ENCODE measurements at places on chromosomes 2 and 18. TPM values are rescaled to one million over a fixed set of nuclear protein-coding genes. Genes with fewer than 3 reads are reported as not detected.

- H3K36me3 ChIP-seq = no peaks in the 10 kb centered on the region
- no peaks in the 10 kb centered on the region for H3K4me1 ChIP-seq
- H3K27me3 ChIP-seq = peaks cover 13% of the 10 kb centered on the region
These were observed at the start of gene DSC2 for GRCh38 chr18:31102025-31102684. TSS of gene DSC2 (minus strand) at chr18:31102421. CDS start at chr18:31101971, 450 bp downstream.

DNA sequence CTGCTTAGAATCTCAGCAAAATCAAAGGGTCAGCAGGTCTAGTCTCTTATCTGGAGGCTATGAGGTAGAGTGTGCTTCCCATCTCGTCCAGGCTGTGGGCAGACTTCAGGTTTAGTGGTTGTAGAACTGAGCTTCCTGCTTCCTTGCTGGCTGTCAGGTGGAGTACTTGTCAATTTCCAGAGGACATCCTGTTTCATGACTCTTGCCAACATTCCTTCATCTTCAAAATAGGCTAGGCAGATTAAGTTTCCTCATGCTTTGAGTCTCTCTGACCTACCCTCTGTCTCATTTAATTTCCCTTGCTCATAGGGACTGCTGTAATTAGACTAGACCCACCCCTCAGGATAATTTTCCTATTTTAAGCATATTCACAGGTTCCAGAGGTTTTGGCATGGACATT, 562.6 kb downstream of the SPAG16 start:
- no peaks in the 10 kb centered on the region for H3K27me3 ChIP-seq
- no peaks in the 10 kb centered on the region for H3K36me3 ChIP-seq
- H3K4me1 ChIP-seq = 0 out of 2 replicates have a peak, but pooled peaks cover 2% of the 10 kb centered on the region
- H3K4me3 ChIP-seq = no peak overlapping the region

GRCh38 chr2:207090389-207090788, 75.4 kb downstream of the KLF7 start:
- no peak for DNase-seq
- H3K4me3 ChIP-seq = no peak overlapping the region
- H3K4me1 ChIP-seq = no peaks in the 10 kb centered on the region
- H3K27ac ChIP-seq = no peak overlapping the region

DNA sequence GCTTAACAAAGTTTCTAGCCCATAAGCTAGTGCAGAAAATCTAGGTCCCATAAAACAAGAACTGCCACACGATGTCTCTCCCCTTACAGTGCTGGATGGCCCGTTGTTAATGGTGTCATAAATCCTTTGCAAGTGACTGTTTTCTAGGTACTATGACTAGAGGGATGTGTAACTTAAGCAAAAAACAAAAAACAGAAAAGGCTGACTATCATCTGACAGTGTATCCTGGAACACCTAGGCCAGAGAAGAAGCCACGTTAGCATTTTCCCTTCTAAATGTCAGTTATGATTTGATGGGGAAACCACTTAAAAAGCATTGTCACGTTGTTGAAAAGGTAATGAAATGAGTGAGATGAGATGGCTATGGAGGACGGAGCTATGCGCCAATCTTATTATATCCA, 2.4 kb downstream of the CASP8 start:
- no peak overlapping the region for H3K4me3 ChIP-seq
- H3K4me1 ChIP-seq = peaks cover 5% of the 10 kb centered on the region
- no peaks in the 10 kb centered on the region for H3K27me3 ChIP-seq
- peaks cover 13% of the 10 kb centered on the region for H3K36me3 ChIP-seq
- no peak overlapping the region for H3K27ac ChIP-seq

GRCh38 chr2:77839102-77839501, 316.9 kb upstream of the LRRTM4 start:
- H3K27me3 ChIP-seq = no peaks in the 10 kb centered on the region
- no peak overlapping the region for H3K27ac ChIP-seq
- no peaks in the 10 kb centered on the region for H3K36me3 ChIP-seq

DNA sequence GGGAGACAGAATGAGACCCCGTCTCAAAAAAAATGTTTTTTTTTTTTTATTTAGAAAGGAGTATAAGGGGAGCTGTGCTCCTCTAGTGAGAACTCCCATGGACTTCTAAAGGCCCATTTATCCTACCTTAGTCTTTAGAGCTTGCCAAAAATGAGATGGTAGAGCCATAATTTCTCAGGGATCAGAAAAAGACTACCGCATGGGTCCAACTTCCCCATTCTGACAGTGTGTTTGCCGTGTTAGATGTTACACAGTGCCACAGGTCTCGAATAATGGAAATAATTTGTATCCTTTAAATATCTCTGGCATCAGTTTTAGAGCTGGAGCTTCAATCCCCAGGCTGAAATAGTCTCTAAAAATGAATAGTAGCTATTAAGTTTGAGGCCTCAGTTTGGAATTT, 6.0 kb upstream of the SLC39A10 start:
- H3K36me3 ChIP-seq = no peaks in the 10 kb centered on the region
- no peak overlapping the region for H3K4me3 ChIP-seq
- no peak overlapping the region for H3K27ac ChIP-seq
- H3K4me1 ChIP-seq = peaks cover 4% of the 10 kb centered on the region
- no peak for DNase-seq

DNA sequence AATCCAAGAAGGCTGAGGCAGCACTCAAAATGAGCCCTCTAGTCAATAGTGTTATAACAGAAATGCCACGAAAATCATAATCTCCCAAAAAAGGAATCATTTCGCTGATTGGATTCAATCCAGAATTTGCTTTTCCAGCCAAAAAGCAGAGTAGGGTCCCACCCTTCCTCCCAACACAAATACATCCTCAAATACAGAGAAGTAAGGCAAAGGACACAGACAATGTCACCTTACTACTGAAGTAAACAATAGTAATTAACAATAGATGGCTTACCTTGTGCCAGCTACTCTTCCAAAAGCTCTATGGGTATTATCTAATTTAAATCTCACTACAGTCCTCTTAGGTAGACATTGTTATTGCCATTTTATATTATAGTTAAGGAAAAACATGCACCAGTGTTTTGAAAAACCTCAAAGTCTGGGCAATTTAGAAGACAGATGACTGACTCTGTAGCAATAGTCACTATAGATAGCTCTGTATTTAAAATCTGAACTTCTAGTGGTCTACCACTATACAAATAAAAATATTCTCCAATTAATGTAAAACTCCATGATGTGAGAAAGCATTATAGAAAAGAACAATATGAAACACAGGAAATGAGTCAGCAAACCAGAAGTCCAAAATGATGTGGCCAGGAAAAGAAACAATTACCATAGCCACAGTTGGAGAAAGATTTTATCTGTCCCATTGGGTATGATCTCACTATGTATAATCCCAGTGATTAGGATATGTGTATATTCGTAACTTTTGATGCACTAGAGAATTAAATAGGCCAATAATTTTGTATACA, 305.0 kb upstream of the ERBB4 start:
- peak overlapping the region; percentile 43 for H3K27ac ChIP-seq
- no peaks in the 10 kb centered on the region for H3K27me3 ChIP-seq
- peak; percentile 91 for DNase-seq
- no peaks in the 10 kb centered on the region for H3K36me3 ChIP-seq
- H3K4me3 ChIP-seq = no peak overlapping the region

GRCh38 chr2:8118940-8119781, 562.7 kb upstream of the ID2 start:
- H3K27ac ChIP-seq = no peak overlapping the region
- no peak for DNase-seq
- H3K36me3 ChIP-seq = no peaks in the 10 kb centered on the region
- H3K27me3 ChIP-seq = peaks cover 9% of the 10 kb centered on the region

- no peak overlapping the region for H3K4me3 ChIP-seq
- H3K36me3 ChIP-seq = peaks cover 4% of the 10 kb centered on the region
- H3K27me3 ChIP-seq = no peaks in the 10 kb centered on the region
- peaks cover 3% of the 10 kb centered on the region for H3K4me1 ChIP-seq
These were observed 37.0 kb upstream of the GRHL1 start for GRCh38 chr2:9914384-9915065.

GRCh38 chr2:127679680-127680361, 4.5 kb upstream of the LIMS2 start:
- peaks cover 4% of the 10 kb centered on the region for H3K4me1 ChIP-seq
- peaks cover 22% of the 10 kb centered on the region for H3K27me3 ChIP-seq
- no peaks in the 10 kb centered on the region for H3K36me3 ChIP-seq
- no peak overlapping the region for H3K27ac ChIP-seq
- no peak overlapping the region for H3K4me3 ChIP-seq
- no peak for DNase-seq

DNA sequence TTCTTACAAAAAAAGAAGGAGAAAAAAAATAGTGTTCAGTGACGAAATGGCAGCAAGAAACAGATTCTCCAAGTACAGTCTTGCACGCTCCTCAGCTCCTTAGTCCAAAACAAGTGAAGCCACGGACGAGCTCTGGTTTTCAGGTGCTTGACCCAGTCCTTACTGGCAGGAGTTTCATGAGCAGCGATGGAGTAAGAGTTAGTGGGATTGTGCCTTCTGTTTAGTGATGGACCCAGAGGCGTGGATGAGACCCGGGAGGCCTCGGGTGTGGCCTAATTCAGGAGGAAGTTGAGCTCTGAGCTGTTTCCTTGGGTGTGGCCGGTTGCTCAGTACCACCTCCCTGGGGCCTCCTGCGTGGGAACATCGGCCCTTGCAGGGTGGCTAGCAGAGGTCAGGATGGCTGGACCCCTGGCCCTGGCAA, 52.0 kb downstream of the KIF5C start:
- H3K27me3 ChIP-seq = no peaks in the 10 kb centered on the region
- H3K36me3 ChIP-seq = no peaks in the 10 kb centered on the region
- no peaks in the 10 kb centered on the region for H3K4me1 ChIP-seq
- no peak overlapping the region for H3K27ac ChIP-seq
- H3K4me3 ChIP-seq = no peak overlapping the region
- no peak for DNase-seq

GRCh38 chr2:64990876-64991275, 1.7 kb downstream of the SLC1A4 start:
- peak overlapping the region; percentile 78 for H3K4me3 ChIP-seq
- no peaks in the 10 kb centered on the region for H3K36me3 ChIP-seq
- peaks cover 10% of the 10 kb centered on the region for H3K4me1 ChIP-seq
- H3K27me3 ChIP-seq = no peaks in the 10 kb centered on the region

DNA sequence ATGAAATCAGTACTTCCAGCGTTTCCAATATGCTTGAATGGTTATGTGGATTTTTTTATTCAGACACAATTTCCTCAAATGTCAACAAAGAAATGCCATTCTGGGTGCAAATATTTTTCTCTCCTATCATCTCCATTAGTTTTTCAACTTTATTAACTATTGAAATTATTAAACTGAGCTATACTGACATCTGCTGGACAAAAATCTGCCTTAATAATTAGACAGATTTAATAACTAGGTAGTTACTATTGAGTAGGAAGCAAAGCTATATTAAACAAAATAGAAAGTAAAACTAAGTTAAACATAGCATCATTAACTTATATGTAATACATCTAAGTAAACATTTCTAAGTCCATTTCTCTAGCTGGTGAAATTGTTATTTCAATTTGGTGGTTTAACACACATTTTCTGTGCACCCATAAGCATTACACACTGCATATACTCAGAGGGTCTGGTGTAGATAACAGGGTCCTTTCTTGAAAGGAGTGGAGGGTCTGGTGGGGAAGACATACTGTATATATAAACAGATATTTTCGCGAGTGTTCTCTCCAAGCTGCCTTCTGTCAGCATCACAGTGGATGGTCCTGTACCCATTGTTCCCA, 77.0 kb downstream of the LANCL1 start:
- no peak overlapping the region for H3K4me3 ChIP-seq
- H3K36me3 ChIP-seq = no peaks in the 10 kb centered on the region
- no peaks in the 10 kb centered on the region for H3K27me3 ChIP-seq

DNA sequence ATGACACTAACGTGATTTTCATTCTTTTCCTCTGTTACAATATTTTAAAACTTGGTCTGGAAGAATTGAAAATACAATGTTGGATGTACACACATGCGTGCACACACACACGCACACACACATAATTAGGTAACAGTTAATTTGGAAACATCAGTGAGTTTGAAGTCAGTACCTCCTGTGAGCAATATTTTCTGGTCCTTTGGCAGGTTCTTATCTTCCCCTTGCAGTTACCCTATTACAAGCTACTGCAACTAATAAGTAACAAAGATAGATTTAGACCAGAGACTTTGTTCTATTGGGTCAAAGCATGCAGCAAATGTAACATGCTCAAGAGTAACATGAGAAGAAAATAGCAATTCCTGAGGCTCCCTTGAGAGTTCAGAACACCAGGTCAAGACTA, 73.3 kb downstream of the ZNF385B start:
- no peaks in the 10 kb centered on the region for H3K36me3 ChIP-seq
- no peaks in the 10 kb centered on the region for H3K27me3 ChIP-seq
- H3K4me3 ChIP-seq = no peak overlapping the region
- DNase-seq = no peak
- no peak overlapping the region for H3K27ac ChIP-seq

- peaks cover 3% of the 10 kb centered on the region for H3K36me3 ChIP-seq
- no peak overlapping the region for H3K27ac ChIP-seq
These were observed 20.1 kb downstream of the ARID5A start for GRCh38 chr2:96556441-96557330.

The FNDC4 gene
- 7.3 TPM for total RNA-seq

The RGPD3 gene
- 0.18 TPM for total RNA-seq

The BMPR2 gene
- 34.7 TPM for total RNA-seq

The VWC2L gene
- not detected for total RNA-seq

The DNAJC5G gene
- not detected for total RNA-seq

The IL18R1 gene
- 0.18 TPM for total RNA-seq
